ENCODE measurements at places on chromosomes 6 and 20.

- no peak for DNase-seq
Observed at GRCh38 chr20:19924255-19924654, 92.9 kb upstream of the NAA20 start.

DNA sequence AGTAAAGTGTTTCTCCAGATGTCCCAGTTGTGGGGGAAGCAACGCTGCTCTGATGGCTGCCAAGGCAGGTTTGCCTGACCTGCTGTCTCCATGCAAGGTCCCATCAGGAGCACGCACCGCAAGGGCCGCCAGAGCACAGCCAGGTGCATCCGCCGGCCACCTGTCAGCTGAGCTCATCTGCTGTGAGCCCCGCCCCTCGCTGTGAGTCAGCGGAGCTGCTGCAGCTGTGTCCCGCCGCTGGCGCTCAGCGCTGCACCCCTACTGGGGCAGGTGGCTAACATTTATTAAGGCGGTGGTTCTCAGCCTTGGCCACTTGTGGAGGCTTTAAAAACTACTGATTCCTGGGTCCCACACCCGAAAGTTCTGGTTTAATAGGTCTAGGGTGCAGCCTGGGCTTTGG lies 225.7 kb downstream of the UST start:
- DNase-seq, result no peak

DNA sequence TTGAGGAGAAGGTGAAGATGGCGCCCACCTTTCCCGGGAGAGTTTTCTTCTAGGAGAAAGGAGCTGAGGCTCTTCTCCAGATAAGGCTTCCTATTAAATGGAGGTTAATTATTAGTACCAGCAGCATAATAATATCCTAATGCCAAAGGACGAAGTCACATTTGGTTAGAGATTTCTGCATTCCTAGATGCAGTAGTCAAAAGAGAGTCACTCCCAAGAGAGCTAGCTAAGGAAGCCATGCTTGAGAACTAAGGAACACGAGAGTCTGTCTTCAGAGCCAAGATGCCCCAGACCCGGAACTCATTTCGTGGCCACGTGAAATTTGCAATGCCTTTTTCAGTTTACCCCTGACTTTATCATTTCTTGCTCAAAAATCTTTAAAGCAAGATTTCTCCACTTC lies 132.7 kb downstream of the TSHZ2 start:
- no peak for DNase-seq

GRCh38 chr6:129351807-129352206 lies 358.2 kb downstream of the ARHGAP18 start:
- no peak for DNase-seq

- DNase-seq, result no peak
Observed at GRCh38 chr20:2838847-2839671, 1.4 kb downstream of the PCED1A start.

GRCh38 chr6:118908441-118908840 lies 14.5 kb downstream of the ASF1A start:
- no peak for DNase-seq

- DNase-seq, result no peak
Observed at GRCh38 chr20:45070932-45071632, 29.8 kb downstream of the KCNS1 start.

DNA sequence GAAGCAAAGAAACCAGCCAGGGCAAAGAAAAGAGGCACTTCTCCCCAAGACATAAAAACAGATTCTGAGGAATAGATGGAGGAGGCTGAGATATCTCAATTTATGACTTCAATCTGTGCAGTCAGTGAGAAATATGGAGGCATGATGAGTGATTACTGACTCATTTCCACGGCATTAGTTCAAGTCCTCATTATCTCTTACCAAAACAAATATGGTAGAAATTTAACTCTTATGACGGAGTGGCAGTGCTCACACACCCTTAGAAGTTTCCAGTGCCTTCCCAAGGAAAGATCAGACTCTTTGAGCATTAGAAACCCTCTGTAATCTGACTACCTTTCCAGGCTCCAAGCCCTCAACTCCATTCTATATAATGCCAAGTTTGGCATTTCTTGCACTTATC lies 364.1 kb downstream of the ARHGAP18 start:
- peak; percentile 60 for DNase-seq

- no peak for DNase-seq
Observed at GRCh38 chr20:10920396-10920795, 246.6 kb upstream of the JAG1 start.

DNA sequence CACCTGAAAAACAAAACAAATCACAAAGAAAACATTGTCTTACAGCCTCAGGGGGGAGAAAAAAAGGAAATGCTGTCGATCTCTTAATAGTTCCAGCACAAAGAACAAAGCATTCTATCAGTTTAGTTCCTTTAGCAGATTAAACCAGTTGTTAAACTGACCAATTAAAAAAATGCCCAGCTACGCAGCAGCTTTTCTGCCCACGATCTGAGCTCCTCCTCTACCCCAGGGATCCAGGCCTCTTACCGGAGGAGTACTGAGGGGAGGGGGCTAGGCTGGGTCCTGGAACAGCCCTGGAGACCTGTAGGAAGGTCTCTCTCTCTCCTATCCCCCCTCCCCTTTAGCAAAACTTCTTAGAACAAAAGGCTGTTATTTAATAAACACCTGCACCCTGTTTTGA lies 13.4 kb downstream of the PTK7 start:
- no peak for DNase-seq

- peak; percentile 7 for DNase-seq
Observed at GRCh38 chr6:87755708-87756671, 54.0 kb upstream of the AKIRIN2 start.

DNA sequence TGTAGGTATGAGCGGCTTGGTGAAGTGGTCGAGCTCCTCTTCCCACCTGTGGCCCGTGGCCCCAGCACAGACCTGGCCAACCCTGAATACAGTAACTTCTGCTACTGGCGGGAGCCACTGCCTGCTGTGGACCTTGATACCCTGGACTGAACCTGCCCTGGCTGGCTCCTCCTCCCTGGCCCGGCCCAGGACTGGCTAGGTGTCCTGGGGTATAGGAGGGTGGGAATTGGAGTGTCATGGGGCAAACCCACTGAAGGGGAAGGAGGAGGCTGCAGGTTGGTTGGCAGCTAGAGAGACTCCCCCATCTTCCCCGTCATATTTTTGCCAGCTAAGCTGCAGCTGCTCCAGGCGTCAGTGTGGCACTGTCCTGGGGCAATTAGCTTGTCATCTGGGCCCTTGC lies 7.9 kb downstream of the EMILIN3 start:
- no peak for DNase-seq

DNA sequence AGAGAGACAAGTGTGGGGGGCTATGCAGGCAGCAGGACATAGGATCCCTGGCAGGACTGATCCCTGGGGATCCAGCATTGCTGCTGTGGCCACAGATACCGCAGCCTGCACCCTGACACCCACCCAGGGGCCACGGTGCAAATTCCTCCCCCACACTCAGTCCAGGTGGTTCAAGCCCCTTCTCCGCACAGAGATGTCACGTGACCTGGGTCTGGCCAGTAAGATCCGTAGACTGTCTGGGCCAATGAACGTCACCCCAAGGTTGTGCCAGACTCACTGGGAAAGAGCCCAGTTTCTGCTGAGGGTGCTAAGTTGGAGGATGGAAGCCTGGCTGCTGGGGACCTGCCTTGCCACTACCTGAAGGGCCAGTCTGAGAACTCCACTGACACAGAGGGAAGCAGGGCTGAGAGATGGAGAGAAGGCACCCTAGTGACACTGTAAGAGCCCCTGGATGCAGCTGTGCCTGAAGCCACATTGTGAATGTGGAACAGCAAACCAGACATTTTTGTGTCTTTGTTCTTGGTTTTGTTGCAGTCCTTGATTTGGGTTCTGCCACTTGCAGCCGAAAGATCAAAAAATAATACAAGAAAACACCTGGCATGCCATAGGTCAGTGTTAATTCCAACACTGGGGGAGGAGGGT lies 228.6 kb downstream of the PREX1 start:
- no peak for DNase-seq

DNA sequence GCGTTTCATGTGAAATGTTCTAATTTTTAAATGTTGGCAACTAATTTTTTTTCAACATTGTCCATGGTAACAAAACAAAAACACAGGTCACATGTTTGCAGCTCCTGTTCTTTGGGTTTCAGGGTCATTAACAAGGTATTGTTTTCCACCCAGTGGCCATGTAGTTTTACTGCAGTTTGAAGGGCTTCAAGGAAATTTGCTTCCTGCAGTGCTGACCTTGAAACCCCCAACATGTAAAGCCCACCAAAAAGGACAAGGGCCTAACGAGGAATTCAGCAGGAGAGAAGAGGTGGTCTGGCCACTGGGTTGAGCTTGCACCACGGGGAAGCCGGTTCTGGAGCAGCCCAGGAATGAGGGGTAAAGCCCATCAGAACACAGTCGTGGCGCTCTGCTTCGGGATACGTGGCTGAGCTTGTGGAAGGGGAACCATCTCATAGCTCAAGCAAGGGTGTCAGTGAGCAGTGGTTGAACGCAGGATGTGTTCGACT lies 13.9 kb upstream of the KLHL31 start:
- peak; percentile 16 for DNase-seq

All from GM04503 (cell line).